ENCODE measurements at places on chromosomes 7 and 10. TPM values are rescaled to one million over a fixed set of nuclear protein-coding genes. Genes with fewer than 3 reads are reported as not detected.

The PNLIPRP1 gene
- not detected for total RNA-seq

The TRPV5 gene
- total RNA-seq = not detected

The HECW1 gene
- total RNA-seq = not detected

GRCh38 chr7:158023681-158024350, 563.8 kb downstream of the PTPRN2 start:
- no peaks in the 10 kb centered on the region for H3K4me1 ChIP-seq
- peak; percentile 51 for DNase-seq
- H3K4me3 ChIP-seq = no peak overlapping the region
- no peak overlapping the region for H3K27ac ChIP-seq
- no peaks in the 10 kb centered on the region for H3K27me3 ChIP-seq

The FAM200A gene
- total RNA-seq = 5.0 TPM

DNA sequence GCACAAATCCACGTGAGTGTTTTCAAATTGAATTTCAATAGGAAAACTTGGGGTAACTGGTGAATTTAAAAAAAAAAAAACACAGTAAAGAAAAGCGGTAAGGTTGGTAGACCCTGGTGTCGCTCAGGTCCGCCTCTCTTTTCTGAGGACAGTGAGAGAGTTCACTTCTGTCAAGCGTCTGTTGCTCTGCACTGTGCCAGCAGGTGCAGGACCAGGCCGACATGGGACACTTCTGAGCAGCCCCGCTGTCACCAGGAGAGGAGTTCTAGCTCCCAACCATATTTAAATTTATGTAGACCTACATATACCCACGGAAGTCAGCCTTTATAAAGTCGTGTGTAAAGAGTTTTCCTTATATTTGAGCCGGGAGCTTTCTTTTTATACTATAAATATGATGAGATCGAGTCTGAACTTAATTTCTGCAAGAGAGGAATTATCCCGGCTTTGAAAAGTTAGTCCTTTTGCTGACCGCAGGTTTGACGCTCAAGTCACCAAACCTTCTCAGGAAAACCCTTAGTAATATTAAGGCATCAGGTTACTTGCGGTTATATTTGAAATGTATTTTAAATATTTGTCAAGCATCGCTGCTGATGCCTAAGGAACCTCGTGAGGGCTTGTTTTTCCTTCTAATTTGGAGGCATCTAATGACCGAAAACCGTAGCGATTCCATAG, 531 bp downstream of the IKZF1 start:
- H3K36me3 ChIP-seq = no peaks in the 10 kb centered on the region
- H3K27ac ChIP-seq = no peak overlapping the region
- H3K4me3 ChIP-seq = no peak overlapping the region
- H3K4me1 ChIP-seq = no peaks in the 10 kb centered on the region
- DNase-seq = no peak

GRCh38 chr10:22978918-22979317, 51.1 kb downstream of the ARMC3 start:
- DNase-seq = no peak
- H3K27ac ChIP-seq = no peak overlapping the region
- no peak overlapping the region for H3K4me3 ChIP-seq
- H3K36me3 ChIP-seq = no peaks in the 10 kb centered on the region
- H3K27me3 ChIP-seq = no peaks in the 10 kb centered on the region
- no peaks in the 10 kb centered on the region for H3K4me1 ChIP-seq

GRCh38 chr10:21600804-21601433, 66.9 kb downstream of the MLLT10 start:
- peaks cover 7% of the 10 kb centered on the region for H3K4me1 ChIP-seq
- H3K36me3 ChIP-seq = no peaks in the 10 kb centered on the region
- H3K4me3 ChIP-seq = no peak overlapping the region
- H3K27ac ChIP-seq = no peak overlapping the region
- H3K27me3 ChIP-seq = no peaks in the 10 kb centered on the region

The CALHM3 gene
- not detected for total RNA-seq

The POLR2J2 gene
- total RNA-seq = 1.4 TPM

The OPN4 gene
- 0.19 TPM for total RNA-seq

The AGBL3 gene
- total RNA-seq = 0.67 TPM
